Globus pallidus (tissue), 1 donor: ENCODE measurements at places on chromosomes 13 and 19.

- DNase-seq, result no peak
These were observed 27.1 kb downstream of the C19orf47 start for GRCh38 chr19:40321076-40321475.

- no peak for DNase-seq
These were observed 24.1 kb upstream of the FRY start for GRCh38 chr13:32007494-32007893.

GRCh38 chr19:7820588-7820987 lies 9.4 kb upstream of the EVI5L start:
- no peak for DNase-seq

DNA sequence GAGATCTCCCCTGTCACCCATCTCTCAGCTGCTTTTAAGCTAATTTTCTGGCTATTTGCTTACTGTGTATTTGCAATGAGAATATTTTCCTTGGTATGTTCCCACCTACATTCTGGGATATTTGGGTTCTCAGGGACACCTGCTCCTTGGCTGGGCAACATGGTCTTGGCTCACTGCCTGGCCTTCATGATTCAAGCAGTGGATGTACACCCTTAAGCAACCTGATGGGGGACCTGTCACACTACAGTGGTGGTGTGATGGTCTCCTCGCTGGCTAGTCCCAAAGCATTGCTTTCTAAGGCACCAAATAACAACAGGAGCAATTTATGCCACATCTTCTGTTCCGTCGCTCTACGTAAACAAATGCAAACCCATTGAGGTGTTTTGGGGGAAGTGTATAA lies 35.3 kb upstream of the RFC3 start:
- DNase-seq, result no peak

- no peak for DNase-seq
These were observed 767.7 kb downstream of the LIG4 start for GRCh38 chr13:107447591-107447990.

DNA sequence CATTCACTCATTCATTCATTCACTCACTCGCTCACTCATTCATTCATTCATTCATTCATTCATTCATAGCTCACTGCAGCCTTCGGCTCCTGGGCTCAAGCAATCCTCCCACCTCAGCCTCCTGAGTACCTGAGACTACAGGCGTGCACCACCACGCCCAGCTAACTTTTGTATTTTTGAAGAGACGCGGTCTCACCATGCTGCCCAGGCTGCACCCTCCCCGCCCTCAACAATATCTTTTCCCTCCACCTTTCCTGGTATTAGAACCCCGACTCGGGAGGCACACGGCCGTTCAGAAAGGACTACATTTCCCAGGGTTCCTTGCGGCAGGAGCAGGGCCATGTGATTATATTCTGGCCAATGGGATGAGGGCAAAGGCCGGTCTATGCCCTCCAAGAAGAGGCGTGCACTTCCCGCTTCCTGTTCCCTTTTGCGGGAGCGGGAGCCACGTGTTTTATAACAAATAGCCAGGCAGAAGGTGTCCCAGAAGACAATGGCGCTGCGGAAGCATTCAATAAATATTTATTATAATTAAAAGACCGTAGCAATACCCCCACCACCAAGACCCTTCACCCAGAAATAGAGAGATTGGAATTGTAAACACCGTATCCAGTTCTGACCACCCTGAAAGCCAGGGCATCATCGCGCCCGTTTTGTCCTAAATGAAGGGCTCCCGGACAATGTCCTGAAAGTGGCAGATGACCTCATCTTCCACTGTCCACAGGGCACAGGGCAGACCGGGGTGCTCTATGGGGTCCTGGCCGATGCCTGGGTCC lies 15.9 kb downstream of the TICAM1 start:
- peak; percentile 92 for DNase-seq

- DNase-seq, result no peak
These were observed 11.5 kb downstream of the ZNF552 start for GRCh38 chr19:57803265-57803593.

DNA sequence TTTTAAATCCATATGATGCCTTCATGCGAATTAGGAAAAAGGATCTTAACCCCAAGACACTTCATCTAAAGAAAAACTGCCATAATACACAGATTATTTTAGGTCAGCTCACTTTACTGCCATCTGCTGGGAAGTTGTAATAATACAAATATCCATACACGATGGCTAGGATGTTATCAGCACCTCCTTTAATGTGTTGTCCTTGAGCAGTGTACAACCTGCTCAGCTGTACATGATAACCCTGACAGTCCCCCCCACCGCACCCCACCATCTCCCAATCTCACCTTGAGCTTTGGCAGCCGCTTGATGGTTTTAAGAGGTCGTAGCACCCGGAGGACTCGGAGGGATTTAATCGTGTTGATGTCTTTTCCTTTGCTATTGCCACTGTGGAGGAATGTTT lies 112.2 kb downstream of the IER2 start:
- peak; percentile 37 for DNase-seq

- DNase-seq, result no peak
These were observed 11.3 kb downstream of the LILRB4 start for GRCh38 chr19:54674021-54674617.

GRCh38 chr13:21670883-21671619 lies at the start of gene FGF9:
FGF9 (plus strand) TSS chr13:21671073; CDS start chr13:21671913, 840 bp downstream.
- DNase-seq, result peak; percentile 64

DNA sequence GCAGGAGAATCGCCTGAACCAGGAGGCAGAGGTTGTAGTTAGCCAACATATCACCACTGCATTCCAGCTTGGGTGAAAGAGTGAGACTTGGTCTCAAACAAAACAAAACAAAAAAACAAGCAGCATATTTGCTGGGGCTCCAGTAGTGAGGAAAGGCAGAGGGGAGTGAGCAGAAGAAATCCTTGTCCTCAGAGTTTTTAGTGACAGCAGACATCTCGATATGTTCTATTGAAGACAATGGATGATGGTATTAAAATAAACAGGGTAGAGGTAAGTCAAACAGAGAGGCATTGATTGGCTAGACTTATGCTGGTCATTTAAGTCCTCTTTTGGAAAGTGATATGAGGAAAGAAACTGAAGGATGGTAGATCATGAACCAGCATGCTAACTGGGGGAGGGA lies 19.0 kb downstream of the NLRP7 start:
- no peak for DNase-seq
